Sigmoid colon (tissue), 7 donors: ENCODE measurements at places on chromosomes 11 and 22. TPM values are rescaled to one million over a fixed set of nuclear protein-coding genes. Genes with fewer than 3 reads are reported as not detected.

ZP1 gene
- not detected for total RNA-seq

DNA sequence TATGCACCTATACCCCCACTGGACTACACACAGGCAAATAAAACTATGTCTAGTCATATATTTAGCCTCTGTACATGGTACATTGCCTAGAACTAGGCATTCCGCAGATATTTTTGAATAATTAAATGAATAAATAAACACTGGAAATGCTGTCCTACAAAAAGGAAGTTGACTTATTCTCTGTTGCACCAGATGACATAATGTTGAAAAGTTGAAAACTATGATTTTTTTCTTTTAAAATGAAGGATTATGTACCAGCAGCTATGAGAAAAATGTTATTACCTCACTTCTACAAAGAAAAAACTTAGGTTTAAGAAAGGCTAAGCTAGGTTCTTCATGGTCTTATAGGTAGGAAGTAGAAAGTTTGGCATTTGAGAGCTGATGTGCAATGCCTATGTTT lies 856.6 kb downstream of the METTL15 start:
- no peaks in the 10 kb centered on the region for H3K36me3 ChIP-seq
- no peak overlapping the region for H3K4me3 ChIP-seq
- no peak overlapping the region for H3K27ac ChIP-seq
- no peak for DNase-seq
- no peaks in the 10 kb centered on the region for H3K4me1 ChIP-seq

- DNase-seq: no peak
- no peak overlapping the region for H3K27ac ChIP-seq
- peaks cover 5% of the 10 kb centered on the region for H3K27me3 ChIP-seq
- H3K4me3 ChIP-seq: no peak overlapping the region
- H3K36me3 ChIP-seq: no peaks in the 10 kb centered on the region
- H3K4me1 ChIP-seq: peaks cover 4% of the 10 kb centered on the region
These were observed 110.3 kb downstream of the KCNQ1OT1 start for GRCh38 chr11:2589538-2589934.

TBX10 gene
- total RNA-seq: not detected

GLYATL2 gene
- not detected for total RNA-seq

- no peaks in the 10 kb centered on the region for H3K4me1 ChIP-seq
- no peaks in the 10 kb centered on the region for H3K27me3 ChIP-seq
- no peak overlapping the region for H3K27ac ChIP-seq
- no peak for DNase-seq
These were observed 66.6 kb upstream of the RDX start for GRCh38 chr11:110362971-110363509.

DNA sequence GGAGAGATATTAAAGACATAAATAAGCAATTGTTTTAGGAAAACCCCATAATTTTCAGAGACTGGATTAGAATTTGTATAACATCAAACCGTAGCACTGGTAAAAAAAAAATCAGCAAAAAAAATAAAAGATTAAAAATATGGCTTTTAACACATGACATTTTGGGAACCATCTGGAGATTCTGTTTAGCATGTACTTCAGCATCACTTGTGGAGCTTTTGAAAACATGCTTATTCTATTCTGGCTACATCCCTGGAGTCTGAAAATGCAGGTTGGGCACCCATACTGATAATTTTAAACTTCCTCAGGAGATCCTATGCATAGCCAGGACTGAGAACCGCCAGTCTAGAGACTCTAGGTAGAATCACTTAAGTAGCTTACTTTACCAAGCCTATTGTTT lies 1190.9 kb downstream of the LRRC4C start:
- no peak for DNase-seq
- no peak overlapping the region for H3K27ac ChIP-seq
- H3K4me1 ChIP-seq: no peaks in the 10 kb centered on the region
- H3K36me3 ChIP-seq: no peaks in the 10 kb centered on the region

- H3K27ac ChIP-seq: no peak overlapping the region
- no peaks in the 10 kb centered on the region for H3K36me3 ChIP-seq
- no peak overlapping the region for H3K4me3 ChIP-seq
- no peaks in the 10 kb centered on the region for H3K4me1 ChIP-seq
- DNase-seq: no peak
- no peaks in the 10 kb centered on the region for H3K27me3 ChIP-seq
These were observed 4.5 kb upstream of the ZC3H12C start for GRCh38 chr11:110088535-110089344.

P2RY2 gene
- total RNA-seq: 0.16 TPM

- no peak overlapping the region for H3K27ac ChIP-seq
- no peaks in the 10 kb centered on the region for H3K36me3 ChIP-seq
- no peaks in the 10 kb centered on the region for H3K27me3 ChIP-seq
These were observed 129.7 kb downstream of the TRIM44 start for GRCh38 chr11:35792148-35792845.

- peak overlapping the region; percentile 79 for H3K4me3 ChIP-seq
- H3K27me3 ChIP-seq: no peaks in the 10 kb centered on the region
- DNase-seq: peak; percentile 81
- peaks cover 51% of the 10 kb centered on the region for H3K4me1 ChIP-seq
- peak overlapping the region; percentile 77 for H3K27ac ChIP-seq
- no peaks in the 10 kb centered on the region for H3K36me3 ChIP-seq
These were observed 579 bp upstream of the RASD2 start for GRCh38 chr22:35539910-35540594.

DNA sequence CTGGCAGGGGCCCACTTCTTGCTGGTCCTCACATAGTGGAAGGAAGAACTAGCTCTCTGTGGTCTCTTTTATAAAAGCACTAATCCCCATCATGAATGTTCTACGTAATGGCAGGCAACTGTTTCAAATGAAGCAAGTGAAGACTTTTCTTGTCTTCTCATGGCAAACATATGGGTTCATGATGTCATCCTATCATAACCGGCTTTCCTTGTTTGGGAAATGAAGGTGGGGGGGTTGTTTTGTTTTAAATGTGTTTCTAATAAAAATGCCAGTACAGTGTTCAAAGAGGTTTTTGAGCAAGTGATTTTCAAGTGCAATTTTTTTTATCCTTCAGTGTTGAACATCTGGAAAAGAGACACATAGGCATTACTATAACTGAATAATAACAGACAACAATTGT lies 33.4 kb downstream of the REXO2 start:
- no peak overlapping the region for H3K4me3 ChIP-seq
- H3K27ac ChIP-seq: no peak overlapping the region
- H3K4me1 ChIP-seq: no peaks in the 10 kb centered on the region
- H3K36me3 ChIP-seq: no peaks in the 10 kb centered on the region

- DNase-seq: no peak
- H3K4me1 ChIP-seq: no peaks in the 10 kb centered on the region
- no peaks in the 10 kb centered on the region for H3K36me3 ChIP-seq
- no peaks in the 10 kb centered on the region for H3K27me3 ChIP-seq
- no peak overlapping the region for H3K4me3 ChIP-seq
These were observed 78.5 kb downstream of the PLEKHA7 start for GRCh38 chr11:16935518-16936302.

DNA sequence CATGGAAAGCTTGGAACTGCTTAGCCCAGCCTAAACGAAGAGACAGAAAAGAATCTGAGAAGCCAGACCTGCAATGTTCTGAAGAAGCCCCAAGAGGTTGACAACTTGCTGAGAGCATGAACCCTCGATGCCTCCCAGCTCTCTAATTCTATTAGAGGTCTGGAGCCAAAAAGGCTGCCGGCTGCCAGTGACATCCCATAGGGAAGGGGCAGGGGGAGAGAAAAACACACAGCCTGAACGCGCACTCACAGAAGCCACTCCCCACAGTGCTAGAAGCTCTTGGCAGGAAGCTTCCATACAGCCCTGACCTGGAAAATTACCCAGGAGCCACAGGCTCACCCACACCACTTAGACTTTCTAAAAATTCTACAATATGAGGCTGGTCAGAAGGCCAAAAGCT lies 18.3 kb downstream of the POLDIP3 start:
- H3K36me3 ChIP-seq: peaks cover 80% of the 10 kb centered on the region
- H3K4me1 ChIP-seq: peaks cover 22% of the 10 kb centered on the region
- H3K4me3 ChIP-seq: no peak overlapping the region
- no peak for DNase-seq

- no peak overlapping the region for H3K4me3 ChIP-seq
- H3K27ac ChIP-seq: no peak overlapping the region
- DNase-seq: peak; percentile 41
- no peaks in the 10 kb centered on the region for H3K4me1 ChIP-seq
- H3K36me3 ChIP-seq: no peaks in the 10 kb centered on the region
These were observed 9.1 kb upstream of the PGA3 start for GRCh38 chr11:61194169-61194671.

DNA sequence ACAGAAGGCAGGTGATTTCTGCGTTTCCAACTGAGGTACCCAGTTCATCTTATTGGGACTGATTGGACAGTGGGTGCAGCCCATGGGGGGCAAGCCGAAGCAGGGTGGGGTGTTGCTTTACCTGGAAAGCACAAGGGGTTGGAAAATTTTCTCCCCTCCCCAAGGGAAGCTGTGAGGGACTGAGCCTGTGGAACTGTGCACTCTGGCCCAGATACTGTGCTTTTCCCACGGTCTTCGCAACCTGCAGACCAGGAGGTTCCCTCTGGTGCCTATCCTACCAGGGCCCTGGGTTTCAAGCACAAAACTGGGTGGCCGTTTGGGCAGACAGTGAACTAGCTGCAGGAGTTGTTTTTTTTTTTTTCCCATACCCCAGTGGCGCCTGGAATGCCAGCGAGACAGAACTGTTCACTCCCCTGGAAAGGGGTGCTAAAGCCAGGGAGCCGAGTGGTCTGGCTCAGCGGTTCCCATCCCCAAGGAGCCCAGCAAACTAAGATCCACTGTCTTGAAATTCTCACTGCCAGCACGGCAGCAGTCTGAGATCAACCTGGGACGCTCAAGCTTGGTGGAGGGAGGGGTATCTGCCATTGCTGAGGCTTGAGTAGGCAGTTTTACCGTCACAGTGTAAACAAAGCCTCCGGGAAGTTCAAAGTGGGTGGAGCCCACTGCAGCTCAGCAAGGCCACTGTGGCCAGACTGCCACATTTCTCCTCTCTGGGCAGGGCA lies 97.2 kb downstream of the JRKL start:
- H3K27me3 ChIP-seq: no peaks in the 10 kb centered on the region
- no peak overlapping the region for H3K27ac ChIP-seq
- no peaks in the 10 kb centered on the region for H3K36me3 ChIP-seq
- no peak overlapping the region for H3K4me3 ChIP-seq
- no peak for DNase-seq

DNA sequence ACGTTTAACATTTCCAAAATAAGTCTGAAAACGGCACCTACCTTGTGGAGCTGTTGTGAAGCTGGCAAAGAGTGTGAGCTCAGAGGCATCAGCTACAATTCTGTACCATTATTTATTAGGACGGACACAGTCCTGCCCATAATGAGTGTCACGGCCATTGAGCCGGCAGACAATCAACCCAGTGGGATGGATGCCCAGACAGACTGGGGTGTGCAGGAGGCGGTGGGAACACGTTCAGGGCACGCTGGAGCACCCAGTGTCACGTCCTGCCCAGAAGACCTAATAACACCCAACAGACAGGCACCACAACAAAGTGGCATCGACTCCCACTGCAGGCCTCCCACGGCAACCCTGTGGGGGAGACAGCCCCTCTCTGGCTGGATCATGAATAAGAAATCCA lies 34.5 kb downstream of the TPST2 start:
- no peaks in the 10 kb centered on the region for H3K27me3 ChIP-seq
- H3K36me3 ChIP-seq: no peaks in the 10 kb centered on the region
- no peaks in the 10 kb centered on the region for H3K4me1 ChIP-seq
- no peak for DNase-seq

- H3K4me1 ChIP-seq: peaks cover 21% of the 10 kb centered on the region
- H3K27ac ChIP-seq: no peak overlapping the region
- H3K36me3 ChIP-seq: no peaks in the 10 kb centered on the region
- H3K27me3 ChIP-seq: no peaks in the 10 kb centered on the region
- DNase-seq: no peak
These were observed 349.7 kb downstream of the BUD13 start for GRCh38 chr11:116422956-116423600.

PRRG4 gene
- total RNA-seq: 1.7 TPM

GP1BB gene
- total RNA-seq: 1.6 TPM

DNA sequence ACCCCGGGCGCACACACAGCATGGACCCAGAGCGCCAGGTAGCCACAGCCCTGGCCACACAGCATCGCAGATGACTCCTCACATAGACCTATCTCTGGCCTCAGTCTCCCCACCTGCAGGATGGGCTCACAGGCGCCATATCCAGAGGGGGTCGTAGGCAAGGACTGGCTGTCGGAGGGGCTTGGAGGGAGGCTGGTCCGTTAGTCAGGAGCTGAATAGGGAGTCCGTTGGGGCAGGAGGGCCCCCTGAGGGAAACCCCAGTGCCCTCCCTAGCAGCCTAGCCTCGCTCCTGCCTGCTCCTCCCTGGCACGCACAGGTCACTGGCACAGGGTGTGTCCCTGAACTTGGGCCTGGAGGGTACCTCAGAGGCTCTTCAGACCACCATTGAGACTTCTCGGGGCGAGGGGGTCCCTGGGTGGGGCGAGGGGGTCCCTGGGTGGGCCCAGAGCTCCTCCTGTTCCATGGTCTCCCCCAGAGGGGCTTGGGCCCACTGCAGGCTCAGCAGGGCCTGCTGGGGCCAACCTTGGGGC lies 2.0 kb downstream of the PLXNB2 start:
- DNase-seq: no peak
- H3K27me3 ChIP-seq: no peaks in the 10 kb centered on the region
- peak overlapping the region; percentile 66 for H3K4me3 ChIP-seq

DNA sequence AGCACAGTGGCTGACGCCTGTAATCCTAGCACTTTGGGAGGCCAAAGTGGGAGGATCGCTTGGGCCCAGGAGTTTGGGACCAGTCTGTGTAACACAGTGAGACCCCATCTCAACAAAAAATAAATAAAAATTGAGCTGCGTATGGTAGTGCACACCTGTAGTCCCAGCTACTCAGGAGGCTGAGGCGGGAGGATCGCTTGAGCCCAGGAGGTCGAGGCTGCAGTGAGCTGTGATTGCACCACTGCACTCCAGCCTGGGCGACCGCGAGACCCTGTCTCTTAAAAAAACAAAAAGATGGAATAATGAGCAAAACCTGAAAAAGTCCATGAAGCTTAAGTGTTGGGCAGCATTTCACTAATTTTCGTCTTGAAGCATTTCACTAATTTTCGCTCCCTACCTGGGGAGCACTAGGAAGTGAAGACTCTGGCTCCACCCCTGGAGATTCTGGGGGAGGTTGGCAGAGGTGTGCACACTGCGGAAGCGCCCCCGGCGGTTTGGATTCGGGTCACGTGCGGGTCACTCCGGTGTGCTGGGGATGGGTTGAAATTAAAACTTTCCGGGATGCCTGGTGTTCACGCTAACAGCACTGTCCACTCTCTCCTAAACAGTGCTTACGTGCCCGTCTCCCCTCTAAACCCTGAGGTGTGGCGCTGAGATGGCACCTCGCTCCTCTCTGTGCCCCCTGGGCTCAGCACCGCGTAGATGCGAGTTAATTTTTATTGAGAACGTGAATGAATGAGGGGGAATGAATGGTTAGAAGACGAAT lies 906 bp upstream of the NAA40 start:
- no peaks in the 10 kb centered on the region for H3K36me3 ChIP-seq
- peaks cover 9% of the 10 kb centered on the region for H3K4me1 ChIP-seq
- peak overlapping the region; percentile 75 for H3K27ac ChIP-seq
- no peaks in the 10 kb centered on the region for H3K27me3 ChIP-seq
- H3K4me3 ChIP-seq: peak overlapping the region; percentile 67
- no peak for DNase-seq

RBM7 gene
- total RNA-seq: 20.5 TPM

GRCh38 chr22:39349506-39349966 lies 255 bp upstream of the SYNGR1 start:
- H3K4me1 ChIP-seq: peaks cover 22% of the 10 kb centered on the region
- no peaks in the 10 kb centered on the region for H3K36me3 ChIP-seq
- H3K4me3 ChIP-seq: peak overlapping the region; percentile 91

FXYD2 gene
- total RNA-seq: 4.1 TPM

OR2AT4 gene
- total RNA-seq: not detected
